Fibroblast of the aortic adventitia (primary cell): ENCODE measurements at places on chromosomes 11 and 22.
A peak's percentile ranks its signal among the peaks of the same experiment; 100 is the strongest.

- DNase-seq = peak; percentile 51
Observed at GRCh38 chr11:87466223-87466622, 428.5 kb downstream of the TMEM135 start.

- DNase-seq = no peak
Observed at GRCh38 chr11:92409956-92410355, 185.3 kb downstream of the FAT3 start.

DNA sequence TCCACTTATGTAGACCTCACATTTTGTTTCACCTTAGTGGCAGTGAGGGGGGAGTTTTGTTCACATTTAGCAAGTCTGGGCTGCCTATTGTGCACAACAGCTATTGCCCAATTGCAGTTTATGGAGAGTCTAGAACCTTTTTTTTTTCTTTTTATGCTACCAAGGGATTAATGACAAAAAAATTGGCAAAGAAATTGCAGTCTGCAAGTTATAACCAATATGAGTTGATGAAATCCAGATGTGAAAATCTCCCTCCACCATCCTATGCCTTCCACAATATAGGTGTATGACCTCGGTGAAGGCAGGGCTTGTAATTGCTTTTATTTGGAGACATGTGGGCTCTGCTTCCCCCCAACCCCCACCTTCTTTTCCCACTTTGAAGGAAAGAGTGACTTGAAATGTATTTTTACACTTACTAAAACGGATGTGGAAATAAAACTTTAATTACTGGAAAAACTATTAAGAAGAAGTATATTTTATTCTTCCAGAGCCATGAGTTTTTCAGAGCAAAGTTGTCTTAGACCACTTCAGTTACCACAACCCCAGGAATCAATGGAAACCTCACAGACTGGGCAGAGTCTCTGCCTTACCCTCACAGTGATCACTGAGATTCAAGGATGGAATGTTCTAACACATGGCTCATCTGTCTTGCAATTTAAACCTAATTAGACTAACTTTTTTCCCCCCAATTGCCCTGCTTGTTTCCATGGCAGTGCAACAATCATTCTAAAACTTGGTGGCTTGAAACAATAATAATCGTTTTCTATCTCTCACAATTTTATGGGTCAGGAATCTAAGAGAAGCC is 120.8 kb upstream of the SLC5A12 start:
- peak; percentile 84 for DNase-seq

DNA sequence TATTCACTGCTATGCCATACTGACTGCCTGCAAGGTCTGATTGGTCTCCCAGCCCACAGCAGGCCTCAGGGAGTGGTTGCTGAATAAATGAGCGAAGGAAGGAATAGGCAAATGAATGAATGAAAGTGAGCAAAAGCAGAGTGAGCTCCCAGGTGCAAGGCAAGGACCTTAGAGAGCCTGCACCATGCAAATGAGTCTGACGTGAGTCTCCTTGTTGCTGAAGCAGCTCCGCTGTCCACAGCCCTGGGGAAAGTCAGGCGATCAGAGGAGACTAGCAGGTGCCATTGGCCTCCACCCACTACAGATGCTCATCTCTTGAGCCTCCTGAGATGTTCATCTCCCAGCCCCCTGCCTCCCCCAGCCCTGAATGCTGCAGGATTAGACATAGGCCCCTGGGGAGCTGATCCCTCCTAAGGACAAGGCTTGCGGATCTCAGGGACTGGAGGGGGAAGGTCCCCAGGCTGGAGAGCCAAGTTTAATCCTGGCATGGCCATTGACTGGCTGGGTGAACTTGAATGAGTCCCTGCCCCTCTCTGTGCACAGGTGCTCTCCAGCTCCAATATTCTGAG is 22.1 kb downstream of the GDPD5 start:
- DNase-seq = no peak

DNA sequence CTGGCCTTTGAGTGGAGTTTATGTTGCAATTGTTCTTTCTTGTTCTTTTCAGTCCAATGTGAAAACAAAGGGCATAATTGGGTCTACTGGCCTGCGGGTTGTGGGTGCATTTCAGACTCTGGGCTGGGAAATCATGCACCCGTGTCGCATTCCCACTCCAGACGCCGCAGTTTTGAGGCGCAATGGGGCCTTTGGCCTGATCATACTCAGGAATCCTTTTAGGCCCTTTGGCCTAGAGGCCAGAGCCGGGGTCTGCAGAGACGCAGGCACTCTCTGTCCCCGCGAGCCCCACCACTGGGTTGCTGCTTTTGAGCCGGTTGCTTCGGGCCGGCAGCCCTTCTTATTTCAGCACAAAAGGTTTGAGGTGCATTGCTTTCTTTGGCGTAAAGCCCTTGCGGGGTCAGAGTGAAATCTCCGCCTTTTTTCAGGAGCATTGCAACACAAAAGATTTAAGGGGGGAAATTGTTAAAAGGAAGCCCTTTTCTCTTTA is 48.4 kb upstream of the DBX1 start:
- no peak for DNase-seq

GRCh38 chr11:57800444-57801182 is 39.0 kb downstream of the CTNND1 start:
- DNase-seq = peak; percentile 81
